ENCODE measurements at places on chromosomes 4 and X.

DNA sequence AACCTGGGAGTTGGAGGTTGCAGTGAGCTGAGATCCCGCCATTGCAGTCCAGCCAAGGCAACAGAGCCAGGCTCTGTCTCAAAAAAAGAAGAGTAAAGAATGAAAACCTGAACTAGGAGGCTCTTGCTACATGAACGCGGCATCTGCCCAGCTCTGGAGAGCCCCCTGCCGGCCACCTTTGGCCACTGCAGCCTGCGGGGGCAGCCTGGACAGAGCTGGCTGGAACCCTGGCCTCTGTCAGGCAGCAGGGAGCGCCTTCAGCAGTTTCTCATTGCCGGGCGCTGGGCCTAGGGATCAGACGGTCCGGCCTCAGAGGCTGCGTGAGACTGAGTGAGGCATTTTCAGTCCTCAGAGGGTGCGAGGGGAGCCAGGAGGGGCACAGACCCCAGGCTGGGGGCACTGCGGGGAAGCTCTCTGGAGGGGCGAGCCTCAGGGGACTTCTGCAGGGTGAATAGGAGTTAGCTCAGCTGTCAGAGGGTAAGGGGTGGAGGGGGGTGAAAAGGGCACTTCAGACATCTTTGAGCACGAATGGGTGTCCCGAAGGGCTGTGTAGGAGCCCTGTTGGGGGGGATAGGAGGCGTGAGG, 17.5 kb downstream of the DOK7 start:
- peak; percentile 38 for DNase-seq

GRCh38 chr4:185192059-185192458, 11.7 kb downstream of the CFAP97 start:
- DNase-seq = no peak

- DNase-seq = no peak
These were observed 20.0 kb downstream of the SH3KBP1 start for GRCh38 chrX:19867411-19867732.

GRCh38 chr4:108811486-108811885, 48.6 kb upstream of the ETNPPL start:
- no peak for DNase-seq

DNA sequence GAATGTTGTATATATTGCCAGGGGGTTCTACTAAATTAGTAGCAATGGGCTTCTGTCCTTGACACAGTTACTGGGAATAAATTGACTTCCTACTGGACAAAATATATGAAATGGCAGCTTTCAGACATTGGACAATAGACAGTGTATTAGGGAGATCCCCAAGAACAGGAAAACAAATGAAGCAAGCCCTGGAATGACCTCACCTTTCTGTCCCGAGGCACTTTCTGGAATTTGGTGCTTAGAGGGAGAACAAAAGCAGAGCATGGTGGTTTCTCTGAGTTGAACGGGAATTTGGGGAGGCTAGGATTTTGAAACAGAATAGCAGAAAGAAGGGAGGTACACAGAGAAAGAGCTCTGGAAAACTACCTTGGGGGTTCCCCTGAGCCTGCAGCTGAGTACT, 187.7 kb upstream of the MAGEB2 start:
- no peak for DNase-seq

GRCh38 chrX:24480400-24480865, 15.3 kb downstream of the PDK3 start:
- no peak for DNase-seq

DNA sequence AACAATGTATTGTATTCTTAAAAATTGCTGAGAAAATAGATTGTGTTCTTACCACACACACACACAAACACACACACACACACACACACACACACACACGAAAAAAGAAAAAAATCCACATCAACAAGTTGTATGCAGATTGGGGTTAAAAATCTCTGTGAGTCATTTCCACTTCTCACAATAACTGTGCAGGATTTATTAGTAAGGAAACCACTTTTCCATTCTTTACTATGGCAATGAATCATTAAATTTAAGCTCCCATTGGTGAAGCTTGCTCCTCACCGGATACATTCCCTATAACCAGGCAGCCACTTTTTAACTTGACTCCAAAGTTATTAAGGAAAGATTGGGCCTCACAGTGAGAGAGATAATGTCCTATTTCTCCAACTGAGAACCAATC, 19.7 kb upstream of the MAGEE1 start:
- DNase-seq = no peak
